ENCODE measurements at places on chromosomes 3 and 15.
A peak's percentile ranks its signal among the peaks of the same experiment; 100 is the strongest.

DNA sequence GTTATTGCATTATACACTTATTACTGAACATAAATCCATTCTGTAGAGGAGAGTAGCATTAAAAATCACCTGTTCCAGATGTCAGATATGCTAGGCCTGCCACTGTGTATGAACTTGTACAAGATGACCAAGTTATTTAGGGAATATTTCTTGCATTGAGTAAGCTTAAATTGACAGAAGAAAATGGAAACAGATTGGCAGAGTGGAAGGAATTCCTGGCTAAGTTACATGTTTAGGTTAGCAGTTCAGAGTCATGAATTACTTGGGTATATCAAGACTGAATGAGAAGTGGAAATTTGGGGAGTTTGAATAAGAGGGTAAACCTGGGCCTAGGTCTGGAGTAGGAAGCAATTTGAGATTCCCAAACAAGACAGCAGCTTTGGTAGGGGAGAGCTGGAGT is 44.6 kb downstream of the ARHGAP31 start:
- no peak for DNase-seq

DNA sequence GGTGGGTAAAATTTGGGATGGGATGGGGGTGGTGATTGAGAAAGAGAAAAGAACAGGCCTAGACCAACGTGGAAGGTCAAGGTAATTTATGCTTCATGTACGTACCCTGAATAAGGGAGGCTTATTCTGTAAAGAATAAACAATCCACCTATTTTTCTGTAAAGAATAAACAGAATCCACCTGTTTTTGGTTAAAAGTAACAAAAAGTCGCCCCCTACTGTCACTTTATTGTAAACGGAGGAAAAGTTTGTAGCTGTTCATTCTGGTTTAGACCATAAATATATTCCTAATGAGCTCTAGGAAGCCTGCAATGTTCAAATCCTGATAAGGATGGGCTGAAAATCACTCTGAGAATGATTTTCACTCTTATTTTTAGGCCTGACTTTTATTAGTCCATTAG is 23.5 kb upstream of the SQOR start:
- DNase-seq, result no peak

DNA sequence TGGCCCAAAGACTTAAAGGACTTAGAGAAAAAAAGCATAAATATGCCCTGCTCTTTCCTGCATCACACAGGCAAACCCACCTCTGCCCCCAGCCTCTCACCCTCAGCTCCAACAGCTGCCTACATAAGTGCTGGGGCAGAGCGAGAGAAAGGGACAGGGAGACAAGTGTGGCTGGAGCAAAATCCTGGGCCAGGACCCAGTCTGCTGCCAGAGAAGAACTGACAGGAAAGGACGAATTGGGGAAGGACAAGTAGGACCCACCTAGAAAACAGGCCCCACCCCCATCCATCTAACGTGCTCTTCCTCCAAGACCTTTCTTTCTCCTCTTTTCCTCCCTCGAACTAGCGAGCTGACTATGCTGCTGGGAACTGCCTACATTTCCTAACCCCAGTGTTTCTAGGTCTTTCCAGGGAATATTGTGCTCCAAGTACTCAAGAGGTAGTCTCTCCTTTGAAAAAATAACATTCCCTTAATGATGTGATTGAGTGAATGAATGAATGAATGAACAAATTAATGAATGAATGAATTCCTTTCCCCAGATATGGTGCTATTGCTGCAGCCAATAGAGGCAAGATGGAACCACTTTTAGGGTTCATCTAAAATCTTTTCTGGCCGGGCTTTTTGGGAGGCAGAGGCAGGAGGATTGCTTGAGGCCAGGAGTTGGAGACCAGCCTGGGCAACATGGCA is 18.4 kb downstream of the IGDCC4 start:
- DNase-seq, result no peak

DNA sequence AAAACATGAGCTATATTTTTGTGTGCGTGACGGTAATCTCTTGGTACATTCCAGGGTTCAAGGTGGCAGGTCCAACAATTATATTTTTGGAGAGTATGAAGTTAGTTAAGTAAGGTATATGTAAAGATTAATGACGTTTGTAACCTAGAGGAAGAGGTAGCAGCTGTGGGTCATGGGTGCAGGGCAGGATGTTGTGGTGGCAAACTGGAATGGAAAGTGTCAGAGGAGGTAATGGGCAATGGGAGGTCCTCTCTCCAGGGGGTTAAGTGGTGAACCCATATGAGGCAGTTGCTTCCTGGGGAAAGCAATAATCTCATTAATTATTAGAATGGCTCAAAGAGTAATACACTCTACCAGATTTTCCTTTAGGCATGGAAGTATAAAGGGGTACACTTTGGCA is 1.0 kb upstream of the CD200R1L start:
- no peak for DNase-seq

- no peak for DNase-seq
These were observed 25.2 kb downstream of the PAQR5 start for GRCh38 chr15:69323893-69324430.

- no peak for DNase-seq
These were observed 46.6 kb downstream of the SPRED1 start for GRCh38 chr15:38299216-38299615.

DNA sequence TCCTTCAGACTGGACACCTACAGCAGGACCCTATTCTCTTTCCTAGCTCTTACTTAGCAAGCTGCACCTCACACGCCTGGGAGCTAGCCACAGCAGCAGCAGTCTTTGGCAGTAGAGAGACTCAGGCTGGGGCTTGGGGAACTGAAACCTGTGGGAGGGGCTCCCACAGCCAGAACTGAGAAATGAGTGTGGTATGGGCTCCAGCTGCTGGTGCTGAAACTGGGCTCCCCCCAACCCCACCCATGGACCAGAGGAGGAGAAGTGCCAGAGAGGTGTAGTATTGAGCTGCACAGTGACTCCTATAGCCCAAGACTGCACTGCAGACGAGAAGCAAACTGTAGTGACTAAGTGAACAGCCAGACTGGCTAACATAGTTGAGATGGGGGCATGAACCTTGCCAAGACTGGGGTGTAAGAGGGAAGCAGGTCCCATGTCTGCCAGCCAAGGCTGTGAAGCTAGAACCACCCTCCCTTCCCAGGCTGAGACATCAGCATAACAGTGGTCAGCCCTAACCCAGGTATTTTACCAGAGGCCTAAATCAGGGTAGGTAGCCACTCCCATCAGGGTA is 62.5 kb downstream of the MYO5A start:
- DNase-seq, result peak; percentile 67

GRCh38 chr3:58874248-58874741 is 175.5 kb downstream of the CFAP20DC start:
- no peak for DNase-seq

Measured in activated T-cell treated with anti-CD3 and anti-CD28 coated beads, Interleukin-2, amount 50 U/mL, for 48 hours (primary cell).